Activated CD4-positive, alpha-beta T cell treated with anti-CD3 and anti-CD28 coated beads, Interleukin-2, amount 50 U/mL, for 48 hours (primary cell): ENCODE measurements at places on chromosomes 3 and 15.

- DNase-seq, result no peak
Observed at GRCh38 chr15:74584779-74585178, 30.9 kb upstream of the CLK3 start.

DNA sequence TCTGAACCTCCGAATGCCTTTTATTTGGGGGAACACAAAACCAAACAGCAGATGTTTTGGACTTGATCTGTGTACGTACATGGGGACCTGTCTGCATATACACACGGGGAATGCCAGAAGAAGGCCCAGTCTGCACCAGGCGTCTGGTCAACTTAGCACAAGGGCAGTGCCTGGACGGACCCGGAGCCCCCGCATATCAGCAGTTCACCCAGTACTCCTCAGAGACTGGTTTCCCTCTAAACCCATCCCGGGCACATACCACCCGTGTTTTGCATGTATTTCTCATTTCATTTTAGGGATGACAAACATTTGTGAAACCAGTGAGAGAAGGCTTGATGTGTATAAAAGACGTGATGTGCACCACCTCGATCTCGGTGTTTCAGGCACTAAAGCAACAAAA, 49.7 kb downstream of the KLHL25 start:
- DNase-seq, result no peak

DNA sequence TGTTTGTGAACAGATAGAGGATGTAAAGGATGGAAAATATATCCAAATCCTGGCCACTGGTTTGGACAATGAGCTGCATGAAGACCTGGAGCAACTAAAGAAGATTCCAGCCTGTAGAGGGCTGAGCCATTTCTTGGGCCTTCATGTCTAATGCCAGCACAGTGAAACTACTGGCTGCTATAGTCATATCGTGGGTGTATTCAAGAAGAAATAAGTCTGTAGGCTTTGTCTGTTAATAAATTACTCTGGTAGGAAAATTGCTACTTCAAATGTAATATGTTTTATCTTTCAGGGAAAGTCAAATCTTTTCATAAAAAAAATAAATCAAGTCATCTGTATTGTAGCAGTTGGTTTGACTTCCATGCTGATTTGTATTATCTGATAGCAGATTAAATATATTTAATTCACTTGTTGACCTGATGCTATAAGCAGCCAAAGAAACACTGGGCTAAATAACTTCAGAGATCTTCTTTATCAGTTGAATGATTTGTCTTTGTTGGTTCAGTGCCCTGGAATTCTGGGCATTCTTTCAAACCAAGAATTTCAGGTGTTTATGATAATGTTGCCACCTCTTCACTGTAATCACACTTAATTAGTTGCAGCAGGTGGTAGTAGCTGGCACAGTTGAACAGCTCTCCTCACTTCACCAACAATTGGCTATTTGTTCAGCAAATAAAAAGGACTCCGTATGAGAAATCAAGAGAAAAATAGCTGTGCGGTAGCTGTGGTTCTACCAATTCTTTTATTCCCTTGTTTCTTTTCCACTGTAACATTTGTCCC, 1109.5 kb downstream of the NSUN3 start:
- DNase-seq, result no peak

GRCh38 chr3:114892880-114893279, 254.2 kb downstream of the ZBTB20 start:
- no peak for DNase-seq

- DNase-seq, result no peak
Observed at GRCh38 chr3:132543011-132543739, 53.9 kb upstream of the ACKR4 start.

DNA sequence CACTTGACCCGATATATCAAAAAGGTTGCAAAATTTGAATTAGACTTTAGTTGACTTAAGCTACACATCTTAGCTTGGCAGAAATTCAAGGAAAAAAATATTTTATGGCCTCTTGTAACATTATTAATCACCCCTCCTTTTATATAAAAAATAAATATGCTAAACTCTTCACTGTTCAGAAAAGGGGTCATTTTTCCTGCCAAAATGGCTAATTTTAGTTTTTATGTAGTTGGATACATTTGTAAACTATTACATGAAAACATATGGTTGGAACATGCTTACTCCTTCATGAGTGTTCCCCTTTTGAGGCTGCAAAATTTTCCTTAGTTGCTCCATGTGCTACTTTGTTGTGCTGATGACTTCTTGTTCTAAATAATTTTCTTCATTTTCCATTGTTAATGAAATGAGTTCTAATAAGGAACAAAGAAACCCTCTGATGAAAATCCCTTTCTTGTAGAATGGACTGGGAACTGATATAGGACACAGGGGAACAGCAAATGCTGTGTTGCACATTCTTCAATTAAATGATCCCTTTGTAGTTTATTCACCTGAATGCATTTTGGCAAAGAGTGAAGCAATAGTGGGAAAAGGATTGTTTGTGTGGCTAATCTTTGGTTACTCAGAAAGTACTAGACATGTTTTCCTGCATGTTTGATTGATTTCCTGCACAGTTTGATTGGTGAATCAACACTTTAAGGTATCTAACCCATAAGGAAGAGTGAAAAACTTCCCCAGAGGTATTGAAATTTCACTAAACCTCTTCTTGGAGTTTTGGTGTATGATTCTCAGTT, 349.3 kb downstream of the TIGIT start:
- no peak for DNase-seq

DNA sequence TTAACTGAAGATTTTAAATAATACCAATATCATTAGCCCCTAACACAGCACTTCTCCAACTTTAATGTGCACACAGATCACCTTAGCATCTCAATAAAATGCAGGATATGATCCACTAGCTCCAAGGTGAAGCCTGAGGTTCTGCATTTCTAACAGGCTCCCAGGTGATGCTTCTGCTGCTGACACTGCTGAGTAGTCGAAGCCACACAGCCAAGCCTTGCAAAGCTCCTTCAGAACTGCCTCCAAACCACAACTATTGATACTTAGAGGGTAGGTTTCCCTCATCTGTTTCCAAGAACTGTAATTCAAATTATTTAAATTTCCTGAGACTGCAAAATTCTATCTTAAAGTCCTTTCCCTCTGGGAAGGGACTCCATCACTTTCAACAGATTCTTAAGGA, 3.9 kb downstream of the RIOX2 start:
- DNase-seq, result no peak

- no peak for DNase-seq
Observed at GRCh38 chr3:167125612-167126407, 254.3 kb downstream of the ZBBX start.

DNA sequence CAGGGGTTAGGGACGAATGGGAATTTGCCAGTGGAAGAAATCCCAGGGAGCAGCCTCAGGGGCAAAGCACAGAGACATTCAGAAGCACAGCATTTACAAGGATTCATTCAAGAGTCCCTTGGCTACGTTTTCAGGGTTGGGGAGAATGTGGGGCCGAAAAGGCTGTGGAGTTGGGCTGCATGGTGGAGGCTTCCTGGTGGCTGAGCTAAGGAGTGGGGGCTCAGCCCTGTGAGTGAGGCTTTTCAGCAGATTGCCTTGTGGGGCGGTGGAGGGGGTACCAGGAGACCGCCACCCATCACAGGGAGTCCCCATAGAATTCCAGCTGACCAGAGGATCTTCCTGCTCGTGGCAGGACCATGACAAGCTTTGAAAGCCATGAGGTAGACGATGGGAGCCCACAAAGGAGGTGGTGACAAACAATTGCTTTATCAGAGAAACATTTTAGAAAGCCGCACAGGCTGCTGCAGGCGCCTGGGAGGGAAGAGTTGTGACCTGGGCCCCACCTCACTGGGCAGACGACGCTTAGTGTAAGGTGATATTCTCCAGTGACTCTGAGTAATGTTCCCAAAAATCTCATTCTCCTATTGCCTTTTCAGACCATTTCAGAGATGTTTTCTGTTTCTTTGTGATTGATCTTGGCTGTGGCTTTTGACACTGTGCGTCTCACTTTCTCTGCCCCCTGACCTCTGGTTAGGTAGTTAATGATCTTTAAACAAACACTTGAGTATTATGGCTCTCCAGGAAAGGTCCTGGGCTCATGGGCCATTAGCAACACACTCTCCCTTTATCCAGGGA, 128.0 kb downstream of the DNAJB8 start:
- DNase-seq, result no peak

- peak; percentile 20 for DNase-seq
Observed at GRCh38 chr15:65132878-65133547, 595 bp downstream of the PDCD7 start.

- DNase-seq, result no peak
Observed at GRCh38 chr15:98689431-98689861, 41.1 kb downstream of the IGF1R start.

DNA sequence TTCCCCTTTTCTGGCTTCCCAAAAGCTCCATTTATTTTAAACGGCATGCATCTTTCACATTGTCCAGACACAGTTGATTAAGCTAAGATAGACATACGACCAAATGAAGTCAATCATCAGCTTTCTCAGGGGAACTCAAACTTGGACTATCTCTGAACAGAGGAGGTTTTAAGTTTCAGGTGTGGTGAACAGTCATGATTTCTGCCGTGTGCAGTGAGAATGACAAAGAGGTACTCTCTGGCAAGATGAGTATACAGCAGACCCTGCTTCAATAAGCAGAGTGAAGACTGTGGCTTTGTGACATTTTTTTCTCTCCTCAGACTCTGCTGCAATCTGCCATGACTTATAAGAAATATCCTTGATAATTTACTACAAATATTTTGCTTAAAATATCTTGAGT, 307.7 kb downstream of the CNTN6 start:
- no peak for DNase-seq

DNA sequence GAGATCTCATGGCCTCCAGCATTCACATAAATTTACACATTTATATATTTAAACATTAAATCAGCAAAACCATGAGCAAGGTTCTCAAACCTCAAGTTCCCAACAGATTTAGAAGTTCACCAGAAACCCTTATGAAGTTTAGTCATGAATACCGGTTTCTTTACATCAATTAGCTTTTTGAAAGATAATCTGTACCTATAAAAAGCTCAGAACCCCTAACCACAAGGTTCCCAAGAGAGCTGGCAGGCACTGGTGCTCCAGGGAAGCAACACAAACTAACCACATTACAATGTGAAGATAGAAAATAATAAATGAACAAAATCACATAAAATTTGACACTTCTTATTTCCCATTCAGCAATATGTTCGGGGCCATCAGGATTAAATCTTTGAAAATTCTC, 150.9 kb downstream of the FBN1 start:
- DNase-seq, result no peak

DNA sequence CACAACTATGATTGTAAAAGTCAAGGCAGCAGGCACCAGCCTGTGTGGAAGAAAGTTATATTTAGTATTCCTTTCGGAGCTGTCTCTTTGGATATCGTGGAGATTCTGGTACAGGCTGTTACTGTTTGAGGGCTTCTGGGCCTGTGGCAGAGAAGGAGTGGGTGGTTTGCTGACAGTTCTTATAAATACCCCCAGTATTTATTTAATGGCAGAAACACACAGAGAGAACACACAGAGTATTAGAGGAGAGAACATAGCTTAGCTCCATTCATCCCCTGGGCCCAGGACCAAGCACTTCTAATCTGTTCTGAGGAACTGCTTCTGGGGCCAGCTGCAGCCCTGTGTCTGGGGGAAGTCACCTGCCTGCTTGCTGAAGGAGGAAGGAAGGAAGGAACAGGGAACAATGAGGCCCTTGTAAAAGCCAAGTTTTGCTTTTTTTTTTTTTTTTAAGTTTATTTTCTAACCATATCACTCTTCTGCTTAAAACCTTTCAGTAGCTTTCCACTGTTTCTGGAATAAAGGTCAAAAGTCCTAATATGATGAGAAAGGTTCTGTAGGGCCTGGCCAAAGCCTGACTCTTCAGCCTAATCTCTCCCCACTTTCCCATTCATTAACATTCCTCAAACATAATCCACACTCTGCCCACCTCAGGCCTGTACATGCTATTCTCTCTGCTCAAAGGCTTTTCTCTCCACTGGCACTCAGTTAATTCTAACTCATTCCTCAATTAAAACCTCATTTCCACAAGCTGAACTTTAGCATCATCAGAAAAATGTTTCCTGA, 11.8 kb upstream of the PP2D1 start:
- no peak for DNase-seq

GRCh38 chr3:22632536-22632935, 570.6 kb upstream of the UBE2E2 start:
- DNase-seq, result no peak

DNA sequence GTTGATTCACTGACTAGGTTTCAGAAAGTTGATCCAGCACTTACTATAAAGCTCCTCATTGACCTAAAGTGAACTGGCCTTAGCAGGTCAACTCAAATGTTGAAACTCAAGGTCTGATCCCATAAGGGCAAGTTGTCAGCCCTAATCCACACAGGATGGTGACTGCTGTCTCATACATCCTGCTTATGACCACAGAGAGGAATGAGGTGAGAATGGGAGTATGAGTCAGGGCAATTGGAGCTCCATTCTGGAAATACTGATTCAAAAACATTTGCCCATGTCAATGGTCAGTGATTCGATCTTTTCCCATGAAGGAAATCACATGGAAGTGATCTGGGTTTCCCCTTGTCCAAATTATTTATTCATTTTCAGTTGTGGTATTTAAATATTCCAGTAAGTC, 78.7 kb downstream of the ZNF385D start:
- DNase-seq, result no peak

DNA sequence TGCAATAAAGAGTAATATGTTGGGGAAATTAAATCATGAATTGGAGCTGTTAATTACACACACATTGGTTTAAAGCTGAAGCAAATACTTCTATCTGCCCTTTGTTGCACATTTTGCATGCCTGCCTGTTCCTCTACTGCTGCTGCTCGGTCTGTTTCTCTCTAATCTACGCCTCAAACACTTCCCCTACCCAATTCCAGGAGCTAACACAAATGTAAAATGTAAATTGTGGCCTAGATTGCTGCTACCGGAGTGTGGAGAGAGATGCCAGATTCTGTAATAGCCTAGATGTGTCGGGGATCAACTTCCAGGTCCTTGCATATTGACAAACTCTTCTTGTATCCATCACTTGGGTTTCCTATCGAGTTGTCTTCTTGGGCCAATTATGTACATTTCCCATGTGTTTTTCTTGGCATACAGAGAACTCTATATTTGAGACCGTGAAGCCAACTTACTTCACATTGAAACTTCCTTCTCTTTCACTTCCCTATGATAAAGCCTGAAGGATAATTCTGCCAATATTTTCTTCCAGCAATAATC, 450.4 kb upstream of the NR2F2 start:
- DNase-seq, result no peak

GRCh38 chr3:27589795-27590194, 105.6 kb upstream of the SLC4A7 start:
- no peak for DNase-seq

DNA sequence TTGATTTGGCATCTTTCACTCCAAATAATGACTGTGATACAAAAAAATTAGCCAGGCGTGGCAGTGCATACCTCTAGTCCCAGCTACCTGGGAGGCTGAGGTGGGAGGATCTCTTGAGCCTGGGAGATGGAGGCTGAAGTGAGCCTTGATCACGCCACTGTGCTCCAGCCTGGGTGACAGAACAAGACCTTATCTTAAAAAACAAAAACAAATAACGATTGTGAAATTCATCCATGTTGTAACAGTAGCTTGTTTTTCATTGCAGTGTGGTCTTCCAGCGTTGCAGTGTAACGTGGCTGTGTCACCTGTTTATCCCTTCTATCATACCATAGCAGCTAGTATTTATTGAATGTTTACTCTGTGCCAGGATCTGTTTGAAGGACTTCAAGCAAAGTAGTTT, 120.9 kb downstream of the ITPR1 start:
- no peak for DNase-seq

GRCh38 chr3:4766716-4767499, 212.3 kb upstream of the BHLHE40 start:
- no peak for DNase-seq
